HCT116 (cell line): ENCODE measurements at places on chromosomes 3 and 15. TPM values are rescaled to one million over a fixed set of nuclear protein-coding genes. Genes with fewer than 3 reads are reported as not detected.

Gene RPP25
- total RNA-seq, result 5.9 TPM

DNA sequence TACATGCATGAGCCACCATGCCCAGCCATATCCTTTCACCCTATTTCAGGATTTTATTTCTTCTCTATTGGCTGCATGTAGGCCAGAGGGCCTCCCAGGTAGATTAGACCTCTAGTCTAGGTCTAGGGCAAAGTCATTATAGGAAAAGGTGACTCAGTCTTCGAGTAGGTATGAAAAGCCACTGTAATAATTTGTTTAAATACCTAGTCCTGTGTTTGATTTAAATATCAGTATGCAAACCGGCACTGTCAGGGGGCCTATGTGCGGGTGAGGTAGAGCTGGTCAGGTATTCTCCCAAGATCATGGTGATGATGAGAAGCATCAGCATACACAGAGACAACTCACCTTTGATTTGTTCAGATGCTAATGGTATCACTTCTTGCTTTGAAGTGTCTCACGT lies 101.4 kb upstream of the UMPS start:
- DNase-seq, result no peak
- no peak overlapping the region for H3K4me3 ChIP-seq
- no peak overlapping the region for H3K27ac ChIP-seq
- H3K4me1 ChIP-seq, result no peaks in the 10 kb centered on the region
- H3K27me3 ChIP-seq, result no peaks in the 10 kb centered on the region
- H3K36me3 ChIP-seq, result no peaks in the 10 kb centered on the region

GRCh38 chr15:31302778-31303725 lies 23.6 kb upstream of the KLF13 start:
- H3K4me1 ChIP-seq, result peaks cover 10% of the 10 kb centered on the region
- H3K4me3 ChIP-seq, result no peak overlapping the region
- H3K27ac ChIP-seq, result no peak overlapping the region
- H3K27me3 ChIP-seq, result no peaks in the 10 kb centered on the region
- DNase-seq, result no peak
- no peaks in the 10 kb centered on the region for H3K36me3 ChIP-seq

- H3K27ac ChIP-seq, result no peak overlapping the region
- no peaks in the 10 kb centered on the region for H3K4me1 ChIP-seq
- H3K36me3 ChIP-seq, result no peaks in the 10 kb centered on the region
- no peak overlapping the region for H3K4me3 ChIP-seq
These were observed 459.9 kb downstream of the RAP2B start for GRCh38 chr3:153621953-153622352.
